ENCODE measurements at places on chromosomes 4 and X.
A peak's percentile ranks its signal among the peaks of the same experiment; 100 is the strongest.

GRCh38 chrX:110301194-110301593 lies 16.7 kb downstream of the AMMECR1 start:
- no peak for DNase-seq

DNA sequence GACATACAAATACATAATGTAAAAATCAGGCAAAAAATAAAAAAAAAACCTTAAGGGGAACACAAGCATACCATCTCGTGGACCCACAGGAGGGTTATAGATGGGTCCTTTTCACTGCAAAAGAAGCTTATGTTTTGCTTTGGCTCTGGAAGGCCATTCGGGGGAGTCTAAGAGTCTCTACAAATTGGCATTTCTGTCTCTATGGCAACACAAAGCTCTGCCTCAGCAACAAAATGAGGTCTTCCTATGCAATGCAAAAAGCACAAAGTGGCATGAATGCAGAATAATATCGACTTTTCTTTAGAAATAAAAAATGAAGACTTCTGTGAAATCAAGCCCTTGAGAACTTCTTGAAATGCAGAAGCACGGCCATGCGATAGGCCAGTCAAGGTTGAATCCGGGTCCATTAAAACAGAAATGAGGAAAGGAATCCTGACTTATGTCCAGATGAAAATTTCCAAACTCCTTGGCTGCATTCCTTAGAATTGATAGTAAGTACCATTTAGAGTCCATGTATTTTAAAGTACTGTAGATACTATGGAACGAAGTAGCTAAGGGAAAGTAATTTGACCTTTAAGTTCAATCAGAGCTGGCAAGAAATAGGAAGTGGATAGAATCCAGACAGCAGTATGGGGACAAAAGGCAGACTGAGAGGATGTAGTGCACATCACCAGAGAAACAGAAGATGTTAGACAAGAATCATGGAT lies 63.7 kb upstream of the PDLIM3 start:
- no peak for DNase-seq

GRCh38 chr4:140152751-140153418 lies 1.1 kb downstream of the MAML3 start:
- no peak for DNase-seq

GRCh38 chrX:121456315-121456714 lies 408.9 kb downstream of the GLUD2 start:
- DNase-seq, result no peak

- no peak for DNase-seq
Observed at GRCh38 chr4:141078871-141079270, 54.4 kb downstream of the RNF150 start.

DNA sequence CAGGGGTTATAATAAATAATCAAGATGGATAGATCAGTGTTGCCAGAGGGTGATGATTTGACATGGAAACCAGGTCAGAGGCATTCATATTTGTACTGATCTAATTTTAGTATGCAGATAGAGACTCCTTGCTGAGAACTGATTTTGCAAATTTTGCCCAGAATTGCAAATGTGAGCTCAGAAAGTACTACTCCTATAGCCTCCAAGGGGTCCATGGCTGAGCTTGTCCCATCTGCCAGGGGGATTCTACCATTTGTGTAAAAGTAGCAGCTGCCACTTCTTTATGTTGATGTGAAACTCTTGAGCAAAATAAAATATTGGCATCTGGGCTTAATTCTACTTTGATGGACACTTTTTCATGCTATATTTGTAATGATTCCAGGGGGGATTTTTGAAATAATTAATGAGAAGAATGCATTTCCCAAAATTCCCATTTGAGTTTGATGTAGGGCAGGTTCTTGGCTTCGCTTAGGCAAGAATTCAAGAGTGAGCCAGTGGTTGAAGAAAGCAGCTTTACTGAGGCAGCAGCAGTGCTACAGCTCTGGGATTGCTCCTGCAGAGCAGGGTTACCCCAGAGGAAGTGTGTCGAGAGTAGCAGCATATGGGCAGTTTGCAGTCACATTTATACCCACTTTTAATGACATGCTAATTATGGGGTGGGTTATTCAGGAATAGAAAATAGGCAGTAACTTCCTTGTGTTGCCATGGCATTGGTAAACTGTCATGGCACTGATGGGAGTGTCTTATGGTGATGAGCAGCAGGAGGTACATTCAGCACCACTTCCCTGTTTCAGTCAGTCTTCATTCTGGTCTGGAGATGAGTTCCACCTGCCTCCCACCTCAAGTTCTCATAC lies 38.7 kb upstream of the DCLK2 start:
- peak; percentile 67 for DNase-seq

DNA sequence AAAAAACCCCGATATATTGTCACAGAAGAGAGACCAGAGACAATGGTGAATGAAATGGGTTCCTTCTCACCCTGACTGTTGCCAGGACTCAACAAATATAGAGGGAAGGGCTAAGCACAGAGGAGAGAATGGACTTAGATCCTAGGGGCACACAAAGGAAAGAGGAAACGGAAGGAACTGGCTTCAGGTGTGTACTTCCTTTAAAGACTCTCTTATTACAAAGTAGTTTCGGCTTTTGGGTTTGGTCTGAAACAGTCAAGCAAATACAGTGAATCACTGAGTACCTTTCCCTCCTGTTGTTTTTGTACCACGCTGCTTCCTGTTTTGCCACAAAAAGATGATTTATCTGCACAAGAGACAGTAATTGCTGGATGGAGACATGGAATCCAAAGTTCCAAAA lies 46.1 kb upstream of the S100G start:
- DNase-seq, result no peak

GRCh38 chr4:146051728-146052391 lies 113.2 kb upstream of the ZNF827 start:
- no peak for DNase-seq

- DNase-seq, result no peak
Observed at GRCh38 chr4:138305050-138305449, 62.9 kb upstream of the SLC7A11 start.

DNA sequence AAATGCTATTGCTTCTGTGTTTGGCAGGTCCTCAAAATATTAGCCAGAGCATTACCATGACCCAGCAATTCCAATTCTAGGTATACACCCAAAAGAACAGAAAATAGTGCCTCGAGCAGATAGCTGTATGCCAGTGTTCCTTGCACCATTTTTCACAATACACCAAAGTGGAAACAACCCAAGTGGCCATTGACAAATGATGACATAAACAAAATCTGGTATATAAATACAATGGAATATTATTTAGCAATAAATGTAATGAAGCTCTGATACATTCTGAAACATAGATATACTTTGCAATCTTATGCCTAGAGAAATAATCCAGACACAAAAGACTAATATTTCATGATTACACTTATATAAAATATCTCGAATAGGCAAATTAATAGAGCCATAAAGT lies 451.8 kb upstream of the PCDH7 start:
- no peak for DNase-seq

DNA sequence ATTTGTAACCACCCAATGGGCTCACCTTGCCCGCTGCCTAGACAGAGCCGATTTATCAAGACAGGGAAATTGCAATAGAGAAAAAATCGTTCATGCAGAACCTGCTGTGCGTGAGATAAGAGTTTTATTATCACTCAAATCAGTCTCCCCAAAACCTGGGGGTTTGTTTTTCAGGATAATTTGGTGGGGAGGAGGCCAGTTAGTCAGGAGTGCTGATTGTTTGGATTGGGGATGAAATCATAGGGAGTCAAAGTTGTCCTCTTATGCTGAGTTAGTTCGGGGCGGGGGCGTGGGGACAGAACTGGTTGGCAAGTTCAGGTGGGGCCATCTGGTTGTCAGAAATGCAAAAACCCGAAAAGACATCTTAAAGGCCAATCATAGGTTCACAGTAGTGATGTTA lies 203.0 kb downstream of the MAB21L2 start:
- no peak for DNase-seq

DNA sequence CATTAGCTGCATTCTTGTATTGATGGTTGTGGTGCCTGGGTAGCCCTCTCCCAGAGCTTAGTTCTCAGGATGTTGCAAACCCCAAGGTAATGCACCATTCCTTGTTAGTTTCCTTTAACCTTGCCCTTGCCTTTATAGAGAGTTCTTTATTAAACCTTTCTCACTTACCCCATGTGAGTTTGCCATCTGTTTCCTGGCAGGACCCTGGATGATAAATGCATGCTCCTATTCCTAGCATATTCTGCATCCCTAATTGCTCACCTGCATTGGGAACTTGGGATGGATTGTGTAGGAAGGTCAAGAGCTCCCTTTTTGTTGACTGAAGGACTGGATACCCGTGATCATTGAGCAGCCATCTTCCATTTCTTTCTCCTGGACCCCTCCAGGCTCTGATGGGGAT lies 59.9 kb upstream of the AP1S2 start:
- no peak for DNase-seq

DNA sequence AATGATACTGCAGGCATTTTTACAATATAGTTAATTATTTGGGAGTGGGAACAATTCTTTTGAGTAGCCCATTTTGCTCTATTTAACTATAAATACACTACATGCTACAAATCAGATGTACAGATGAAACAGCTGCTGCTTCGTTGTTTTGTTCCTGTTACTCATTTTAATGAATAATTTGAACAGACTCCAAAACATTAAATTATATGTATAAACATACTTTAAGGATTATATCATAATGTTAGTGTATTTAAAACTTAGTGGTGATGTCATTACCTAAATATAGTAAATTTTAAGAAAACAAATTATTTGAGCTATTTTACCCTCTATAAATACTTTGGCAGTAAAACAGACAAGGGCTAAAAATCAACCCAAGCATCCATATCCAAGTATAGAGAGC lies 60.7 kb downstream of the GAB1 start:
- DNase-seq, result no peak

DNA sequence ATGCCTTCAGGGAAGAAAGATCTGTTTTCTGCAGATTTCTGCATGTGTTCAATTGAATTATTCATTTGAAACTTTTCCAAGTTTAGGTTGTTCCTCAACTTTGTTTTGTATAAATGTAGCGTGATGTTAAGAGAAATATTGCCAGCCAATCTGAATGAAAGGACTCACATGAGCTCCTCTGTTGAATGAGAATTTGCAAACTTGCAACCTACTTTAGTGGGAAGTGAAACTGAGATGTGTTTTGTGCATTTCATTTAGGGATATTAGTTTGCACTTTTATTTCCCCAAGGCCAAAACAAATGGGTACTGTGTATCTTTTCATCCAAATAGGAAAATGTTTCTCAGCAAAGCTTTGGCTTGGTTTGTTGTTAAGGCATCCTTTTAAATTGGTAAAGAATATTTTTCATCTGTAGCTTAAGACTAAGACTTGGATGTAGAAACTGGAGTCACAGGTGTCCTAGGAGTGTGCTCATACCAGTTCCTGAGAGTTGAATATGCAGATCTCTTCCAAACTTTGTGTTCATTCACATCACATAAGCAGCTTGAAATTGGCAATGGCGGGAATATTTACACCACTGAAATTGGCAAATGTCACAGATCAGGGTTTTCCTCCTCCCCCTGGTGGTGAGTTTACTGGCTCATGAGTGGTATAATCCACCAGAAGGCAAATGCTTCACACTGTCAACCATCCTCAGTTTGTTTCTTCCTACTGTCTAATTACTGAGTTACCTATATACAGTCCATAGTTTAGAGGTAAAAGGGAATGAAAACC lies 193.6 kb upstream of the BANK1 start:
- no peak for DNase-seq

DNA sequence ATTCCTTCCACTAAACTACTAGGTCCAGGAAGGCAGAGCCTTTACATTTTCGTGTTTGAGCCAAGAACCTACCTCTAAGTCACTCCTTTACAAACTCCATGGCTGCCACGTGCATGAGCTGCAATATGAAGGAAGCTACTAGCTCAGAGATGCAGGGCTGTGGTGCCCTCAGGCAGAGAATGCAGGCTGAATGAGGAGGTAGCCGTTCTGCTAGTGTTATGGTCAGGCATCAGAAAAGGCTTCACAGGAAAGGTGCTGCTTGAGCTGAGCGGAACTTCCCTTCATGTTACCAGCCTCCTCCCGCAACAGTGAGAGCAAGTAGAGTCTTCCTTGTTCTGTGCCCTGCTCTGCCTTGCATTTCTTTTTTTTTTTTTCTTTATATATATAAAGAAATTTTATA lies 148.3 kb upstream of the PACRGL start:
- DNase-seq, result no peak

DNA sequence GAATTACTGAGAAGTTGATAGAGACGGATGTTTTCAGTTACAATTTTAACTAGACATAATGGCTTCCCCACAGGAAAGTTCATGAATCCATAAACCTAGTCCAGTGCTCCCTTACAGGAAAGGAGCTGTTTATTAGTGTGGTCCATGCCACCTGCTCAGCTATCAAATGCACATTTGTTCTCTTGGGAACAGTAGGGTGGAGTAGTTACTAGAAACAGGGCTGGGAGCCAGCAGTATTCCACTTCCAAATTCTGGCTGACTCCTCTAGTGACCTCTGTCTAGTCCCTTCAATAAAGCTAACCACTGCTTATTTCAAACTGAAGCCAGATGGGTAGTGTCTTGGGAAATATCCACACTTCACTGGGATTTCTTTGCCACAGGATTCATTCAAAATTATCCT lies 88.4 kb upstream of the TLL1 start:
- DNase-seq, result peak; percentile 38

DNA sequence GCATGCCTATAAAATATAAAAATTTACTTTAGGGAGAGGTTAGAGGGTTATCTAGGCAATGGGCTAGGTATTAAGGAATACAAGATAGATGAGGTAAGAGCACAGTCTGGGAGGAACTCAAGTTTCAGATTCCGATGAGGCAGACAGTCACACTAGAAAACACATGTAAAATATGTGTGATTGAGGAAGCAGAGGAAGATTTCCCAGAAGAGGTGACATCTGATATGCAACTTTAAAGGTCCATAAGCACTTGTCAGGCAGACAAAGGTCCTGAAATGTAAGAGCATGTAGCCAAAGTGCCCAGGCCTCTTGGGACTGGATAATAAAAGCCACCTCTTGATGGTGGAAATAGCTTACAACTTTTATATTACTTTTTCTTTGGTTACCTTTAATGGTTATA lies 81.1 kb upstream of the AADAT start:
- DNase-seq, result no peak

DNA sequence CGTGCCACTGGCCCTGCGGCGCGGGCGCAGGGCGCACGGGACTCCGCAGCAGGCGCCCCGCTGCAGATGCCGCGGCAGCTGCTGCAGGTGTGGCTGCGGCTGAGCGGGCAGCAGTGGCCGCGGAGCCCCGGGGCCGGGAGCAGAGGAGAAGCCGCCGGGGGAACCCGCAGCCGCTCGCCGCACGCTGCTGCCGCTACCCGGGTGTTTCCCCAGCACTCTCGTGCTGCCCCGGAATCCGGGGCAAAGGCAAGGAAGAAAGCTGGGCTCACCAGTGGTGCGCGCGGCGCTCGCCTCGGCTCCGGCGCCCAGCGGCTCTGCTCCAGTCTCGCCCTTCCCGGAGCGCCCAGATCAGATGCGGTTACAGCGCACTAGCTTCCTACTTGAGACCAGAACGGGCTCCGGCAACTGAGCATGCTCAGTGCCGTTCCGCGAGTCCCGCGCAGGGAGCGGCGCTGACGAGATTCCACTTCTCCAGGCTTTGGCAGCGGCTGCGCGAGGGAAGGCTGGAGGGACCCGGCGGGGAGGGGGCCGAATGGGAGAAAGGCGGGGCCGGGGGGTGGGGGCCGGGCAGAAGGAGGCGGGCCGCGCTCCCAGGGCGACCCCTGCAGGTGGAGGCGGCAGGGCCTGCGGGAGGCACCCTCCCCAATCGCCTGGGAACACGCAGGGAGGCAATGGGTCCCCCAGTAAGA lies at the start of gene APBB2:
Gene APBB2, minus strand, starts transcription at position 407 of the 689 bp plus-strand sequence. CDS start 181,288 bp downstream, outside the sequence.
- DNase-seq, result peak; percentile 88

GRCh38 chr4:145481942-145482208 lies 222 bp downstream of the SMAD1 start:
- DNase-seq, result no peak

GRCh38 chr4:48224606-48225005 lies 45.0 kb downstream of the TEC start:
- no peak for DNase-seq
